Right cardiac atrium (tissue), 5 donors: ENCODE measurements at places on chromosomes 2 and 18. TPM values are rescaled to one million over a fixed set of nuclear protein-coding genes. Genes with fewer than 3 reads are reported as not detected.

Gene CXCR1
- not detected for total RNA-seq

Gene SALL3
- 1.1 TPM for total RNA-seq

- DNase-seq = no peak
Measured at GRCh38 chr2:44789971-44790721, 151.4 kb upstream of the SIX3 start.

Gene OSBPL6
- total RNA-seq = 6.4 TPM

DNA sequence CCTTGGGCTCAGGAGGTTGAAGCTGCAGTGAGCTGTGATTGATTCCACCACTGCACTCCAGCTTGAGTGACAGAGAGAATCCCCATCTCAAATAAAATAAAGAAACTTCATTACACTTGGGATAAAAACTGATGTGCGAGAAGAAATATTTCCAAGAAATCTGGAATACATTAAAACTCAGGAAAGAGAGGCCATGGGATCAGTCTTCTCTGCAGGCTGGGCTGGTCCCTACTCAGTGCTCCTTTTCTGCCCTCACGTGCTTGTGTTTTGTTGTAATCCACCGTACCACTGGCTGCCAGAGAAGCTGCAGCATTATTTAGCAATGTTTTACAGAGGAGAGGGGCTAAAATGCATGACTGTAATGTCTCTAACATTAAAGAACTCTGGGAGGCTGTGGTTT, 282.0 kb downstream of the SLC8A1 start:
- DNase-seq = no peak

DNA sequence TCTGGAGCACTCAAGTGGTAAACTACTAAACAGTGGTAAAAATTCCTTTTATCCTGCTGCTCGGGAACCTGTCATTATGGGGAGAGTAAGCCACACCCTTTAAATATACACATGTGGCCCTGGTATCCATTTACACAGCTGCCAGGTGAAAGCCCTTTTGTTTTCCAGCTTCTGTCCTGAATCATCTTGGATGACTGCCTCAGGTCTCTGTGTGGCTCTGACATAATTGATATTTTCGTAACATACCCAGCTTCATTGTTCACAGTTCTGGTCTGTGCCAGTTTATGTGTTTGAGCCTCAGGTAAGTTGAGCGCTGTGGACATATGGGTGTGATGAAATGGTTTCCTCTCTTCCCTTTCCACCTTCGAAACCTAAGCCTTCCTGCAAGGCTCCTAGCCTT, 15.7 kb upstream of the TTC39C start:
- DNase-seq = no peak

GRCh38 chr2:41963661-41964525, 83.9 kb upstream of the PKDCC start:
- DNase-seq = peak; percentile 91

Gene DYNC2LI1
- 12.0 TPM for total RNA-seq

DNA sequence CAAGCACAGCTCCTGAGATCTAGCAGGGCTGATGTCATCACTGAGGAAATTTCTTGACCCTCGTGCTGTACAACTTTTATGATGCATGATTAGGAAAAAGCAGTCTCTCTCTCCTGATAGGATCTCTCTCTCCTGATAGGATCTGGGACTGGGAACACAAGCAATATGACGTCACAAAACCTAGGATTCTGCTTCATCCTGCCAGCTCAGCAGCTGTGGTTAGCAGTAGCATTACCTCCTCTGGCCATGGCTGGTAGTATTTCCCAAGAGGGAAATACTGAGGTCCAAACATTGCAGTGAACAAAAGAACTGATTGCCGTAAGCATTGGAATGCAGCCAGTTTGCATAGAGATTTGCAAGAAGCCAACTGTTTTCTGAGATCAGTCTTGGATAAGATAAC, 521.2 kb upstream of the POU3F3 start:
- no peak for DNase-seq

GRCh38 chr2:143068509-143068908, 60.7 kb upstream of the ARHGAP15 start:
- no peak for DNase-seq

Gene C2orf15
- 0.18 TPM for total RNA-seq

DNA sequence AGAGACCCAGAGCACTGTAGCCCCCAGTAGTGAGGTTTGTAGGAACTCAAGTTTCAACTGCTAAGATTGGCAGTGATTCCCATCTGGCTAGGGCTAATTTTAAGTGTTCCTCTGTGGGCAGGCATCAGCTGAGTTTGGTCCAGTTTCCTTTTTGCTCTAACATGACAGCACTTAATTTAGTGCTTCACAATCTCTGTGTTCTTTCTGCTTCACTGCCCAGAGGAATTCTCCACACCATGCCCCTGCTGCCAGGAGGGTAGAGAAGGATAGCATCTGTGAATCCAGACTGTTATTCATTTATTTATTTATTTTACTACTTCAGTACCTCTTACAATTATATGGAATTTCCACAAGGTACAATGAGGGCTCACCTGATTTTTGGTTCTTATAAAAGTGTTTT, 549.9 kb upstream of the FSIP2 start:
- DNase-seq = no peak

- DNase-seq = no peak
Measured at GRCh38 chr2:11629851-11630250, 40.1 kb downstream of the NTSR2 start.

- peak; percentile 68 for DNase-seq
Measured at GRCh38 chr18:58557008-58557435, 71.9 kb downstream of the ALPK2 start.

DNA sequence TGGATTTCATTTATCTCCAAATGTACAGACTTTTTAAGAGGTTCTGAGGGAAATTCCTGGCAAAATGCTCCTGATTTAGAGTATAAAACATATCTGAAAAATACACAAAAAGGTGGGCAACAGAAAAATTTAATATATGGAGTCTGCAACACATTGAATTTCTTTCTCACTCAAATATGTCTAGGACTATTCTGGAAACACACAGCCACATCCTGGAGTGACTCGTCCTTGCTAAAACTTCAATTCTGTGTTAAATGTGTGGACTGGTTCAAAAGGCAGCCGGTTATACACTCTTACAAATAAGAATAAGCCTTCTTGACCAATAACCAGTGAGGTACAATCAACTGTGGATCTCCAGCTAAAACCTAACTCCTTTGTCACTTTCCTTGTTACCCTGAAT, 44.1 kb upstream of the RND3 start:
- no peak for DNase-seq

- no peak for DNase-seq
Measured at GRCh38 chr18:44626807-44627206, 53.9 kb upstream of the SETBP1 start.

DNA sequence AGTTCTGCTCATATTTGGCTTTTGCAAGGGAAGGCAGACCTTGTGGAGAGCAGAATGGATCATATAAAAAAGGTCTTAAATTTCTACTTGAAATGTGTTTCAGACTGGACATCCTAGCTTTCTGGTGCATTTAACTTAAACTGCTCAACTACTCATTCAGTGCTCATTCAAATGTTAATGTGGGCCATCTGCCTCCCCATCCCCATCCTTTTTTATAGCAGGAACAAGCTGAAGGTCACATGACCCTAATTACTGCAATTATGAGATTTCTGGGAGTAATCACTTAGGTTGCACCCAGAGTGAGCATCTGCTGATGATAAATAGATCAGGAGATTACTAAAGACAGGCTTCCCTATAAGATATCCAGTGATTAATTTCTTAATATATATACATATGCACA, 96.1 kb downstream of the MAP2 start:
- DNase-seq = no peak

Gene RAB27B
- total RNA-seq = 0.23 TPM

DNA sequence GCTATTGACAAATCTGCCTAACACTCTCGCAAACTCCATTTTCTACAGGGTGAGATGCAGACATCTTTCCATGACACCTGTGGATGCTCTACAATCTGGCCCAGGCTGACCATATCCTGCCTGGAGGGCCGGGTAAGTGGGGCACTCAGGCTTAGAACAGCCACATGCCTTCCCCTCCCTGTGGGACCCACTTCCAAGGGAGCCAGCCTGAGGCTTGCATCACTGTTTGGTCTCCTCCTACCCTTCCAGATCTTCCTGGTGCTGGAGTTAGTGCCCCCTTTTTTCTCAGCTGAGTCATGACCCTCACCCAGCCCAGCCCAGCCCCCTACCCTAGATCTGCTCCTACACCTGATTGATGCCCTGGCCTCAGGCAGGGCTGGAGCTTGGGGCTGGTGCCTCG, 150.2 kb upstream of the MSH6 start:
- no peak for DNase-seq

DNA sequence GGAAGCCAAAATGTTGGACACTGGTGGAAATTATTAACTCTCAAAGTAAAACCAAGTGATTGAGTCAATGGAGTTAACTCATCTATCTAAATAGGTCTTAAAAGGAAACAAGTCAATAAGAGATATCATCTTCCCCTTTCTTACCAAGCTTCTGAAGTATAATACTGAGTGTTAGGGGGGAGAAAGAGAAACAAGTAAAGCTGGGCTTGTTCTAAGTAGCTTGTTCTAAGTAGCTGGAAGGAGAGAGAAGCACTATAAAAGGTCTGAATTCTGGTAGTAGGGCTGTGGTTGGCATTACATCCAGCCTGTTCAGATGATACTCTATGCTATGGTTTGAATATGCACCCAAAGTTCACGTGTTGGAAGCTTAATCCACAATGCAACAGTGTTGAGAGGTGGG, 26.8 kb downstream of the YES1 start:
- DNase-seq = no peak

Gene YES1
- total RNA-seq = 22.4 TPM

GRCh38 chr2:218368150-218368528, 11.5 kb downstream of the CATIP start:
- peak; percentile 69 for DNase-seq

Gene VRK2
- total RNA-seq = 25.9 TPM

DNA sequence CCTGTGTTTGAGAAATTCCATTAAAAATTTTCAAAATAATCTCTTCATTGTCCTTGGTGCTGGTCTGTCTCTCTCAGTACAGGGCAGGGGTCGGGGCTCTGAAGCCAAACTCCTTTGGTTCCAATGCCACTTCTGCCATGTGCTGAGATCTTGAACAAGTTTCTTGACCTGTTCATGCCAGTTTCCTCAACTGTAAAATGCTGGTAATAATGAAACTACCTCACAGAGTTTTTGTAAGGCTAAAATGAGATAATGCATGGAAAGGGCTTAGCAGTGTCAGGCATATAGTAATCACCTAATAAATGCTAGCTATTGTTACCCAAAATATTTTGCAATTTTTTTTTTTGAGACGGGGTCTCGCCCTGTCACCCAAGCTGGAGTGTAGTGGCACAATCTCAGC, 16.9 kb upstream of the MREG start:
- DNase-seq = no peak

GRCh38 chr2:72156872-72157271, 9.2 kb upstream of the CYP26B1 start:
- no peak for DNase-seq

DNA sequence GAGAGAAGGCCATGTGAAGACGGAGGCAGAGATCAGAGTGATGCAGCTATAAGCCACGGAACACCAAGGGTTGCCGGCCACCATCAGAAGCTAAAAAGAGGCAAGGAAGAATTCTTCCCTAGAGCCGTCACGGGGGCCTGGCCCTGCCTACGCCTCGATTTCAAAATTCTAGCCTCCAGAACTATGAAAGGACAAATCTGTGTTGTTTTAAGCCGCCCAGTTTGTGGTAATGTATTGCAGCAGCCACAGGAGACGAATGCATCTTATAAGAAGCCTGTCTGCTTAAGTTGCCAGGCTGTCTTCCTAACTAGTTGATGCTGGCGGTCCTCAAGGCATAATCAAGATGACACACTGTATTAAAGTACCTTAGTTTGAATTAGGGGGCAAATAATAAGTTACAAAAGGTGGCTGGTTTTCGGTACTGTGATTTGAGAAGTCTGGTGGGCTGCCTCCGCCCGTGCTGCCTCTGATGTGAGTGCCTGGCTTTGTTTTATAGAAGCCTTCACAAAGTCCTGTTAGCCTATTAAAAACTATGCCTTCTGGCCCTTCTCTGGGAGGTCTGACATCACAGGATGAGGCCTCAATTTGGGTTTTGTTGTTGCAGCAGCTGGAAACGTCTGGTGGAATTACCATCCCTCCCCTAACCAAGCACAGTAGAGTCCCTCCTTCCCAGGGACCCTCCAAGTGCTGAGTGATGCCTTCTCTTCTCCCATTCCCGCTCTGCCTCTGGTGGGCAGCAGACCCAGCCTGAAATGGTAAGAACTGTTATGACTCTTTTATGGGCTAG, 53.6 kb downstream of the SRD5A2 start:
- no peak for DNase-seq

DNA sequence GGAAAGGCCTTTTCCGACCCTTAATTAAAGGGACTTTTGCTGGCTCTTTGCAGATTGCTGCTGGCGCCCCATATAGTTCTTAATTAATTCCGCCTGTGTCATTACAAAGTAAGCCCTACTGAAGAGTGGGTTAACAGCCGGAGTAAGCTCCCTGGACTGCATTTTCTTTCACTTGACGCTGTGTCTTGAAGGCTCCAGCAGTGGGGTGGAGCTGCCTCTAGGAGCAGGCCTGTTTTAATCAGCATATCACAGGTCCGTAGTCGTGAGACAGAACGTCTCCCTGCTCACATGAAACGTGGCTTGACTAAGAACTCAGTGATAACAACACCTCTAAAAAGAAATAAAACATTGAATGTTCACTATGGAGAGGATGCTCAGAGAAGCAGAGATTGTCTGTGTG, 329.9 kb upstream of the RAB12 start:
- no peak for DNase-seq

GRCh38 chr18:44871771-44872170, 191.1 kb downstream of the SETBP1 start:
- DNase-seq = no peak

Gene TRIB2
- 27.0 TPM for total RNA-seq

DNA sequence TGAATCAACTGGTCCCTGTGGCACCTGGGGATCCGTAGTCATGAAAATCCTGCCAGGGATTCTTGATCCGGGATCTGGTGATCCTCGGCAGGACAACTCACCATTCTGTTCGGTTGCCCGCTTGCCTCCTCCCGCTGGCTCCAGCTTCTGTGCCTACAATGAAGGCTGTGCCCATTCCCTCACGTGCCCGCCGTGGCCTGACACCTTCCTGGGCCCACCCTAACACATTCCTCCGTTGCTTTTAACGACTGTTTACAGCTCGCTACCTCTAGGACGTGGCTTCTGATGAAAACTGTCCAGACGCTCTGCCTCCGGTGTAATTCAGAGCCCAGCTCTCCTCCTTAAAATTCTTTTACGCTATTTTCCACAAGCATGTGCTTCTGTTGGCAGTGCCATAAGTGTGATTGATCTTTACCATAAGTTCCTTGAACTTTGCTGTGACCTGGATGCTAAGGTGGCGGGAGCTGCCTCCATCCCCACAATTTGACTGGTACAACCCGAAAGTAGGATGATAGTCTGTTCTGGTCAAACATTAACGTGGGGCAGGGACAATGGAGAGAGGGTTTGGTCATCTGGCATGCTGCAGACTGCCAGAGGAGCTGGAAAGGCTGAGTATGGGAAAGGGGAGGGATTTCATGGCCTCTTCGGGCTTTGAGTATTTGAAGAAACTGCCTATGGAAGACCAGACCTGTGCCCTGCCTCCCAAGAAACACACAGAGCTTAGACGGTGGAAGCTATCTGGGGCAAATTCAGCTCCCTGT, 206.8 kb upstream of the TNP1 start:
- no peak for DNase-seq

- DNase-seq = no peak
Measured at GRCh38 chr18:35526495-35527059, 28.8 kb upstream of the INO80C start.

Gene MAP3K19
- not detected for total RNA-seq

- no peak for DNase-seq
Measured at GRCh38 chr2:112636605-112637288, 9.0 kb upstream of the SLC20A1 start.

GRCh38 chr2:96408616-96409015, 73.0 kb downstream of the NCAPH start:
- DNase-seq = peak; percentile 84
